ENCODE measurements at places on chromosomes 1 and 21.

- DNase-seq = no peak
Observed at GRCh38 chr21:45393833-45394638, 10.9 kb upstream of the COL18A1 start.

DNA sequence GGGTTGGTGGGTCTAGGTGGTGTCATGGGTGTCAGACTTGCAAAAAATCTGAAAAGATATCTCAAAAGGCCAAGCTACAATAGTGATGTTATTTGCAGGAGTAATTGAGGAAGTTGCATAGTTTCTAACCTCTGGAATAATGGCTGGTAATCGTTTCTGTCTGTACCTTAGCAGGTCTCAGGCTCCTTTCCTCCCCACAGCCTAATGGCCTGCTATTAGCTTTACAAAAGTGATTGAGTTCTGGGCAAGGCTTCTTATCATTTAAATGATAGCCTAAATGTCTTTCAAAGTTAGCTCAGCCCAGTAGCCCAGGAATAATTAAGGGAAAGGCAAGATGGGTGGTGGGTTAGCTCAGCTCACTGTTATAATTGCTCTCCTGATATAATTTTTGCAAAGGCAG lies 37.7 kb upstream of the IGSF5 start:
- no peak for DNase-seq

GRCh38 chr1:50271968-50272578 lies 151.2 kb downstream of the DMRTA2 start:
- DNase-seq = no peak

DNA sequence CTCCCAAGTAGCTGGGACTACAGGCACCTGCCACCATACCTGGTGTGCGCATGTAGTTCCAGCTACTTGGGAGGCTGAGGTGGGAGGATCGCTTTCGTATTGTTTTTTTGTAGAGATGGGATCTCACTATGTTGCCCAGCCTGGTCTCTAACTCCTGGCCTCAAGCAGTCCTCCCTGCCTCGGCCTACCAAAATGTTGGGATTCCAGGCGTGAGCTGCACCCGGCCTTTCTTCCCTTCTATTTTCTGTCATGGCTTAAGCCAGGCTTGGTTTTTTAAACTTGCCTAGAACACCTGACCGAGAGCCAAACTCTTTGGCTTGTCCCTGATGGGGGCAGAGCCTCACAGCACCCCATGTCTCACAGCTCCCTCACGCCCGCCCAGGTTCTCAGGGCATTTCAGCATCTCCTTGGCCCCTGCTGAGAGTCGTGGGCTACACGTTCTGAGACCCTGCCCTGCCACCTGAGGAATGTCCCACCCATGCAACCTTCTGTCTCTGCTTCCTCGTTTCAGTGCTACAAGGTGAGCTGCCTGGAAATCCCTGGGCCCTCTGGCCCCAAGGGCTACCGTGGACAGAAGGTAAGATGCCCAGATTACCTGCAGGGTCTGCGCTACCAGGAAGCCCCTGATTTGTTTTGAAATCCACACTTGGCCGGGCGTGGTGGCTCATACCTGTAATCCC lies 15.7 kb downstream of the COL6A2 start:
- DNase-seq = no peak

DNA sequence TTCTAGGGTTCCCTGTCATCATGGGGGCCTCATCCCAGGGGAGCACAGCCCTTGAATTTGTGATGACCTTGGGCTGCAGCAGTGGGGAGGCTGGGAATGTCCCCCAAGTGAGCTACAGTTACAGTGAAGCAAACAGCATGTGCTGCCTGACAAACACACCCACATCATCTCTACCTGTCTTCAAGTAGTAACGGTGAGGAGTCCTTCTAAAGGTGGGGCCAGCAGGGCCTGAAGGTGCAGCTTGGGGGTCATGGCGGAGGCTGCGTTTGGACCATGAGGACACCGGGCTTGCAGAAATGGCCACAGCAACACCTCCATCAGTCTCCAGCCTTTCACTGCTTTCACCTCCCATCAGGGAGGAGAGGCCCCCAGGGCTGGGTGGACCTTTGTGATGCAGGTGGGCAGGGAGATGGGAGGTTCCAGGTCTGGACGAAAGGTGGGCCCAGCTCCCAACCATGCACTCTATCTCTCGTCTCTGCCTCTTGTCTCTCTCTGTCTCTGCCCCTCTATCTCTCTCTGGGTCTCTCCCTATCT lies 55.7 kb downstream of the WNT9A start:
- DNase-seq = no peak

GRCh38 chr1:65084066-65084465 lies 63.9 kb upstream of the AK4 start:
- no peak for DNase-seq

- DNase-seq = no peak
Observed at GRCh38 chr1:19758227-19758830, 41.4 kb downstream of the TMCO4 start.

- no peak for DNase-seq
Observed at GRCh38 chr1:168112673-168113305, 23.9 kb downstream of the GPR161 start.

DNA sequence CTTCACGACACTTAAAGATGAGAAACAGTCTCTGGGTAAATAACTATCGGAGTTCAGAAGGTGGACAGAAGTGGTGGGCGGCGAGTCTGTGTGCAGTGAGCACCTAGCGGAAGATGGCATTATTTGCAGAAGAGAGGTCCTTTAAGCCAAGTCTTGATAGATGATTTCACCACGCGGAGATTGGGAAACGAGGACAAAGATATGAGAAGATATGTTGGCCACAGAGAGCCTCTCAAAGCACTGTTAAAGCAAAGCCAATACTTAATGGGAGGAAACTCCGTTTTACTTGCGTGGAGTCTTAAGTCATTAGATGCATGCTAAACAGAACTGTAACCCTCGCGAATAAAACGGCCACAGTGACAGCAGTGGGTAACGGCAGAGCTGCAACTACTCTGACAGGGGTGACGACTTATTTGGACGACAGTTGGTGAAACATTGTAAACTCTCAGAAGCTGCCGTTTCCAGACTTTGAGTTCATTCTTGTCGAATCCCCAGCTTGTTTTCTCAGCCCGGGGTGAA lies 577 bp upstream of the CEP350 start:
- peak; percentile 1 for DNase-seq

DNA sequence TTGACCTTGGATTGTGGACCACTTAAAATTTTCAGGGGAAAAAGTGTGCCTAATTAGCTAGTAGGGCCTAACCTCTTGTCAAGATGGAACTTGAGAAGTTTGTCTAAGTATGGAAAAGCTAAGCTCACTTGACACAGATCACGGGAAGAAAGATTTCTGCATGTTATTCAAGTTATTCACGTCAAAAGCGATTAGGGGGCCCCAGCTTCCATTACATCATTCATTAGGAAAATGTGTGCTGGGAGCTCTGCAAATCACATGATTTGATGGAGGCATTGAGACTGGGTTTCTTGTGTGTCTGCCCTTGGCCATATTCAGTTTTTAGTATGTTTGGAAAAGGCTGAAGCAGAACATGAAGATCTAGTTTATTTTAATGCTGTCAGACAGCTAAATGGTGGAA lies 15.5 kb upstream of the POGZ start:
- DNase-seq = no peak

- no peak for DNase-seq
Observed at GRCh38 chr1:94979131-94979530, 52.2 kb upstream of the CNN3 start.

- DNase-seq = no peak
Observed at GRCh38 chr1:240099748-240100147, 8.1 kb downstream of the FMN2 start.

GRCh38 chr1:45329445-45329844 lies 2.8 kb downstream of the HPDL start:
- DNase-seq = no peak

- DNase-seq = no peak
Observed at GRCh38 chr1:248631354-248632008, 3.4 kb downstream of the OR2T11 start.

GRCh38 chr1:7470904-7471638 lies 300.0 kb upstream of the VAMP3 start:
- no peak for DNase-seq

- DNase-seq = no peak
Observed at GRCh38 chr1:180270530-180271271, 40.6 kb downstream of the LHX4 start.

GRCh38 chr1:6386371-6386949 lies 7.1 kb downstream of the ACOT7 start:
- no peak for DNase-seq

- DNase-seq = no peak
Observed at GRCh38 chr1:28882009-28882628, 32.2 kb upstream of the EPB41 start.

DNA sequence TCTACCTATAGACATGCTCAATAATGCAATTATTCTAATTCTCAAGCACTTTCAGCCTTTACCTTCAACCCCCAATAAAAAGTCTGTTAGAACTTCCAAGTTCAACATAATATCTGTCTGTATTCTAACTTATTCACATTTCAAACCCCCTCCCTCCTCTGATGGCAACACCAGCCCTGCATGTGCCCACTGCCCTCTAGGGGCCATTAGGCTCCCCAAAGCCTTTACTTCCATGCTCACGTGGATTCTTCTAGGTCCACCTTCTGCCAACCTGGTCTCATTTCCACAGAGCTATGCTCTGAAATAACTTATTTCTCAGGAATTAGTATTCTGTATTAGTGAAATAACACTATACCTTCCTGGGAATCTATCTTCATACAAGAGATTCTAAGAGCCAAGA lies 22.2 kb upstream of the KPRP start:
- DNase-seq = no peak

- no peak for DNase-seq
Observed at GRCh38 chr1:113592230-113592629, 167.1 kb downstream of the PHTF1 start.

GRCh38 chr1:227140376-227140775 lies 177.9 kb downstream of the CDC42BPA start:
- no peak for DNase-seq

GRCh38 chr1:160951443-160952128 lies 3.0 kb downstream of the ITLN2 start:
- peak; percentile 32 for DNase-seq

- no peak for DNase-seq
Observed at GRCh38 chr1:217025381-217025780, 302.2 kb upstream of the ESRRG start.

- no peak for DNase-seq
Observed at GRCh38 chr1:205986861-205987260, 16.3 kb downstream of the RAB7B start.

DNA sequence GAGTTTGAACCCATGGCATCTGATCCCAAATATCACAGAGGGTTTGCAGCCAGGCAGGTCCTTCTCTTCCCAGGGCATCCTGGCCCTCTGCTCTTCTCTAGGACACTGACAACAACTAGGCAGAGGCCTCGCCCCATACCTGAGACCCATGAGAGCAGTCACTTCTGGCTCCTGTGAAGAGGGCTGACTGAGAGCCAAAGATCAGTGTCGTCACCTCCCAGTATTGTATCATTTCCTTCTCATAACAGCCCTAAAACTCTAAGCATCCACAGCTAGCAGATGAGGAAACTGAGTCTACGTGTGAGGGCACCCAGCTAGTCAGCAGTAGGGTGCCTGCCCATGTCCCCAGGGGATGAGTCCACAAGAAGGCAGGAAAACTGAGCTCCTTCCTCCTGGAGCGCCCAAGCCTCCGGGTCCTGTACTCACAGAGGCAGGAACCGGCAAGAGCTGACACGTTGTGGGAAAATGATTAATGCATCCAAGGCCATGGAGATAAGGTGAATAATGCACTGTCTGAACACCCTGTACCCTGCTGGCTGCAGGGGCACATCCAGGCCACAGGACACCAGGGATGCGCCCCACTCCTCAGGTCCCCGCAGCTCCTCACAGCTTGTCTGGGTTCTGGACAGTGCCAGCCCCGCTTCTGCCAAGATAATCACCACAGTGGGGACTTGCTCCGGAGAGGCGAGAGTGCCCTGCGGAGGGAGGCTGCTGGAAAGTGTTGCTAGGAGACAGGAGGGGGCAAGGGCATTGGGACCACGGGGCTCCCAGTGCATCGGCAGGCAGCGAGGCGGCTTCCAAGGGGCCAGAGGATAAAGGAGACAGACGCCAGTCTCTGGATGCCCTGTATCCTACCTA lies 340.0 kb downstream of the NPHP4 start:
- no peak for DNase-seq

GRCh38 chr1:204685236-204686006 lies at the start of gene LRRN2:
Gene LRRN2, minus strand, starts transcription at chr1:204685738. Its CDS starts 65,746 bp downstream, at chr1:204619992.
- DNase-seq = no peak

DNA sequence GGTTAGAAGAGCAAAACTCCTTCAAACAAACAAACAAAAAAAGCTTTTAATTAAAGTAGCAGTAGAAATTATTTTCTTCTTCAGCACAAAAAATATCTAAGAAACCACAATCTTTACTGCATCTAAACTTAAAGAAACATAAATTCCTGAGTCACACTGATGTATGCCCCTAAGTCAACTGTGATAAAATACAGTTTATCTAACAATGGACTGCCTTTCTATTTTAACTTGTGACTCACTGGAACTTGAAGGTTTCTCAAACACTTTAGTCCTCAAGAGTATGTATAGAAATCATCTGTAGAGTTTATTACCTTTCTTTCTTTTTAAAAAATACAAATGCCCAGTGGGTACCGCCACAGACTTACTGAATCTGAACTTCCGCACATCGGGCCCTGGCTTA lies 86.2 kb downstream of the LBR start:
- DNase-seq = no peak

- DNase-seq = no peak
Observed at GRCh38 chr21:31778546-31778945, 46.6 kb upstream of the SCAF4 start.

DNA sequence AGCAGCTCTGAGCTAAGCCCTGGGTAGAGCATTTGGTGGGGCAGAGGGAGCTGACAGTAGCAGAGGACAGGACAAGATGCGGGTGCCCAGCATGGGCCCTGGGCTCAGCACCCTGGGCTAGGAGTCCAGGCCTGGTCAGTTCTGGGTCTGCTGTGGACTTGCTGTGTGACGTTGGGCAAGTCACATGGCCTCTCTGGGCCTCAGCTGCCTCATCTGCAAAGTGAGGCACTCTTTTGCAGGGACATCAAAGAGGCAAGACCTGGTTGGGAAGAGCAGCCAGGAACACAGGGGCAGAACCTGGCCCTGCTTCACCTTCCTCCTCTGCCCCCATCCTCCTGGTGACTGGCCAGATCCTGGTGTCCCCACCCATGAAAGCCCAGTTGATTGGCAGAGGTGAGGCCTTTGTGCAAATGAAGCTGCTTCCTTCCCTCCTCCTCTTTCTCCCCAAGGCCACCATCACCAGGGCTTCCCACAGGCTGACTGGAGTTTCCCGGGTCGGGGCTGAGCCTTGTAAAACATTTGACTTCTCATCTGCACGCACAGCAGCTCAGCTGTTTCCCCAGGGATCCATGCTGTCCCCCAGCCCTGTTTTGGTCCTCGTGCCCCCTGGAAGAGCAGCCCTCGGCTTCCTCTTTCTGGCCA lies 350.5 kb downstream of the MATN1 start:
- DNase-seq = no peak

DNA sequence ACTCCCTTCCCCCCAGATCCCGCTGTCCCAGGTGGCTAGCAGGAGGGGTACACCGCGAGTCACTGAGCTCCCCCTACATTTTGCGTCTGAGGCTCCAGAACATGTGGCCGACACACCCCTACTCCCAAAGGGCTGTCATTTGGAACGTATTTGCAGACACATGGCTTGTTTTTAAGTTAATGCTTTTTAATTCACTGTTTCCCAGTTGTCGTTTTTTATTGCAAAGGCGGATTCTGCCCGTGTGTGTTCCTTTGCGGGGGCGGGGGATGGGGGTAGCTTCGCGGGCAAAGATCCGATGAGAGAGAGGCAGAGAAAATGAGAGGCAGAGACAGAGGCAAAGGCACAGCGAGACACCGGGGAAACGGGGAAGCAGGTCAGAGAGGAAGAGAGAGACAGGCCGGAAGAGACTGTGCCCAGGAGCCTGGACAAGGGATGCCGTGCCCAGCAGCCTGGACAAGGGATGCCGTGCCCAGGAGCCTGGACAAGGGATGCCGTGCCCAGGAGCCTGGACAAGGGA lies 270.2 kb downstream of the FOXD2 start:
- DNase-seq = no peak

GRCh38 chr1:180193141-180194047 lies 36.7 kb upstream of the LHX4 start:
- no peak for DNase-seq
